K562 (cell line): ENCODE measurements at places on chromosomes 3 and 15. TPM values are rescaled to one million over a fixed set of nuclear protein-coding genes. Genes with fewer than 3 reads are reported as not detected.

GRK7 gene
- total RNA-seq, result 0.04 TPM in 1 of 2 replicates, not detected in the other

TNFSF10 gene
- 0.13 and 0.36 TPM in 2 replicates for total RNA-seq

GRCh38 chr3:192913540-192913939, 4.1 kb downstream of the MB21D2 start:
- DNase-seq, result no peak

- DNase-seq, result no peak
Observed at GRCh38 chr3:32430900-32431299, 39.2 kb downstream of the CMTM7 start.

DET1 gene
- total RNA-seq, result 5.6 and 6.0 TPM in 2 replicates

DNA sequence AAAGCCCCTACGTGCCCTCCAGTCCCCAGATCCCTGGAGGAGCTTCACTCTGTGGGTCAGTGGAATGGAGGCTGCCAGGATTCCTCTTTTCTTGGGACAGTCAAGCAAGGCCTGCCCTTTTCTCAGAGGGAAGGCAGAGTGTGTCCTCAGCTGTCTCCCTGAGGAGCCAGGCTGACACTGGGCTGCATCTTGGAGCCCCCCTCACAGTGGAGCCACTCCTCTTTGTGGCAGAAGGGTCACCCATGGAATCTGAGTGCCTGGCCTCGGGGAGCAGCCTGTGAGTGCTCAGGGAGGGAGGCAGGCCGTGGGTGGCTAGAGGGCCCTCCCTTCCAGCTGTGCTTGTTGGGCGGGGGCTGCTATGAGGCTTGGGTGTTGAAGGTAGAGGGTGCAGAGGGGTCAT, 41.2 kb downstream of the BOC start:
- no peak for DNase-seq

- no peak for DNase-seq
Observed at GRCh38 chr3:46856576-46857471, 6.4 kb downstream of the MYL3 start.

GRCh38 chr3:69182588-69183316, 60.4 kb upstream of the LMOD3 start:
- DNase-seq, result no peak

- no peak for DNase-seq
Observed at GRCh38 chr3:121508389-121508788, 37.4 kb downstream of the POLQ start.

DNA sequence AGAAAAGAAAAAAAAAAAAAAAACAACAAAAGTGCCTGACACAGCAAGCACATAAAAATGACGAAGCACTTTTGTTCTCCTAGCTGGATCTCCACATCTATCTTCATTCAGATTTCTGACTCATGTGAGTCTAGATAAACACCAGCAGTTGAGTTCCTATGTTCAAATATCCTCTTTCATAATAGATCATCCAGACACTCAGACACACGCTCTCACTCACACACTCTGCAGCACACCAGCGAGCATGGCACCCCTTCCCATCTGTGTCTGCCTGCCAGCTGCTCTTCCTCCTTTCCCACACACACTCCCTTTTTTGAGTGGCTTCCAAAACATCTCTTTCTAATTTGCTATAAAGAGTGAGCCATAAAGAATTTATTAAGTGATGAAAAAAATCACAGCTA, 19.8 kb upstream of the CELF6 start:
- no peak for DNase-seq

MIX23 gene
- 46.6 and 81.3 TPM in 2 replicates for total RNA-seq

GRCh38 chr3:168803536-168803935, 707.8 kb upstream of the GOLIM4 start:
- no peak for DNase-seq

FANCD2OS gene
- total RNA-seq, result not detected in 2 replicates

CADPS gene
- total RNA-seq, result not detected in 2 replicates

TEX264 gene
- total RNA-seq, result 29.5 and 32.1 TPM in 2 replicates

- no peak for DNase-seq
Observed at GRCh38 chr15:79978655-79979514, 7.9 kb upstream of the BCL2A1 start.

DNA sequence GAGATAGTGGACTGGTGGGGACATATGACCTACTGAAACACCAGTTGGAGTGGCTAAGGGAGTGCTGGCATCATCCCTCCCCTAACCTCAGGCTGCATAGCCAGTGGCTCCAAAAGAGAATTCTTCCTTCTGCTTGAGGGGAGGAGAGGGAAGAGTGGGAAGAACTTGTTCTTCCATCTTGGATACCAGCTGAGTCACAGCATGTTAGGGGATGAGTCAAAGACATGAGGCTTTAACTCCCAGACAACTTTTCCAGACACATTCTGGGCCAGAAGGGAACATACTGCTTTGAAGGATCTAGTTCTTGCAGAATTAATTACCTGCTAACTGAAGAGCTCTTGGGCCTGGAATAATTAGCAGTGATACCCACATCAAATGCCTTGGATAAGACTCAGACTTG, 36.8 kb upstream of the PEX5L start:
- DNase-seq, result no peak

DNA sequence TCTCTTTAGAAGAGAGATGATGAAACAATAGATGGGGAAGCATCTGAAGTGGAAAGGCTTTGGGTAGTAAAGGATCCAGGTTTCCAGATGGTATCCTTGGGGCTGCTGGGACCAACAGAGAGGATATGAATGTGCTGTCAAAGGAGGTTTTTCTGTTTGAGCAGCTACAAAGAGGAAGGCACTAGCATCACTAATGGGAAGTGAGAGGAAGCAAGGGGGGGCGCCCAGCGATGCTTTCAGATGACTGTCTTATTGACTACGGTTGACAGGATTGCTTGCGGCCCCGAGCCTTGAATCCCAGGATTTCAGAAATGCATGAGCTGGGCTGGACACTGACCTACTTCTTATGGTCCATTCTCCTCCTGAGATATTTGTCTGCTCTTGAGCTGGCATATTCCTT, 103.8 kb upstream of the GALNT15 start:
- no peak for DNase-seq

EXD1 gene
- not detected in 2 replicates for total RNA-seq

- no peak for DNase-seq
Observed at GRCh38 chr15:40314723-40315276, 7.1 kb upstream of the PLCB2 start.

DNA sequence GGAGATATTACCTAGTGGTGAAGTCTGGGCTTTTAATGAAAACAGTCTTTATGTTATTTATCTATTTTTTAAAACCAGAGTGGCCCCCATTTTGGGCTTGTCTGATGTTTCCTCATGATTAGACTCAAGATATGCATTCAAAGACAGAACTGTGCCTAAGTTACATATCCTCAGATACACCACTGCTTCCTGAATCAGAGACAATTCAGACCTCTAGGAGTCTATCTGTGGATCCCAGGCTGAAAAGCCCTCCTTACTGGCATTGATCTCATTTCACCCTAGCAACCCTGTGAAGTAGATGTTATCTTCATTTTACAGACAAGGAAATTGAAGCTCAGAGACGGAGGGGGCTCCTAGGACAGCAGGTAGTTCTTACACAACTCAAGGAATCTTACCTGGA, 16.8 kb upstream of the TGM5 start:
- no peak for DNase-seq

FBXW12 gene
- not detected in 2 replicates for total RNA-seq

DNA sequence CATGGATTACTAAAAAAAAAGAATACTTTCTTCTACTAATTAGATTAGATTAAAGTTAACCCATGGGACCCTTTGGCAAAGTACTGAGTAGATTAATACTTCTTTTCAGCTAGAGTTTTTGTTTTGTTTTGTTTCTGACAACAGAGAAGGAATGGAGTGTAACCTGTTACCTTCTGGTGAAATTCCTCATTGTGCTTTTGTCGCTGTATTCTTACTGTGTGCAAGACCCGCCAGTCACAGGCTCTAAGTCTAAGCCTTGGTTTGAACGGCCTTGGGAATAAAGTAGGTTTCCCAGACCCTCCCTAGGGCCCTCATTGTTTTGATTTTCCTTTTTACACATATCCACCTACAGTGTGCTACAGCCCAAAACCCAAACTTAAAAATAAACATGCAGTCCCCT, 171.1 kb upstream of the IL12A start:
- no peak for DNase-seq

GRCh38 chr3:120928991-120929390, 21.0 kb downstream of the STXBP5L start:
- DNase-seq, result no peak

DNA sequence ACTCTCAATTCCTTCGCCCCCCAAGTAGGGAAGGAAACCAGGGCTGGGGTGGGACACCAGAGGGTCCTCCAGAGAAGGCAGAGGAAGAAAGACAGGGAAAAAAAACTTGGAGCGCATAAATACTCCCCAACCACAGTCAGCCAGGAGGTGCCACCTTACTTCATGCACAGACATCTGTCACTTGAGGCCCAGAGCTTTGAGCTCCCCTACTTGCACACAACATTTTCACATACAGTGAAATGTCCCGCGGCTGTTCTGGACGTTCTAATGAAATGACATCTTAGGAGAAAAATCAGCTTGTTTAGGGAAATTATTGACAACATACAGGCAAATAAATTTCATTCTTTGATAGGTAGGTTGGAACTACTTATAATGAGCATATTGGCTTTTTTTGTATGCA, 113.0 kb downstream of the LIPC start:
- no peak for DNase-seq

WNT5A gene
- total RNA-seq, result 0.11 and 0.25 TPM in 2 replicates
